ENCODE measurements at places on chromosomes 6 and 20. TPM values are rescaled to one million over a fixed set of nuclear protein-coding genes. Genes with fewer than 3 reads are reported as not detected.

OR2J3 gene
- total RNA-seq: not detected

CRISP3 gene
- not detected for total RNA-seq

OR12D3 gene
- not detected for total RNA-seq

KIF13A gene
- 14.7 TPM for total RNA-seq

SAMD10 gene
- total RNA-seq: 4.5 TPM

GRIK2 gene
- total RNA-seq: 0.15 TPM

RBCK1 gene
- 71.4 TPM for total RNA-seq

ARHGAP40 gene
- total RNA-seq: not detected

CCN5 gene
- total RNA-seq: 3.4 TPM

CDSN gene
- not detected for total RNA-seq

SYNE1 gene
- 21.9 TPM for total RNA-seq

RBM38 gene
- 12.3 TPM for total RNA-seq

CALHM5 gene
- total RNA-seq: 1.5 TPM

C20orf204 gene
- not detected for total RNA-seq

PI16 gene
- total RNA-seq: not detected

ZSWIM1 gene
- 9.4 TPM for total RNA-seq

RPRD1B gene
- 9.4 TPM for total RNA-seq

PSORS1C1 gene
- total RNA-seq: 0.15 TPM

LPIN3 gene
- total RNA-seq: 11.6 TPM

HLA-DRA gene
- not detected for total RNA-seq

DDX27 gene
- total RNA-seq: 25.1 TPM

PLTP gene
- 51.7 TPM for total RNA-seq

FAM83D gene
- 40.1 TPM for total RNA-seq

SMIM8 gene
- total RNA-seq: 5.2 TPM

DCDC2 gene
- not detected for total RNA-seq

C6orf15 gene
- not detected for total RNA-seq

BMP6 gene
- total RNA-seq: 0.15 TPM

TBXT gene
- not detected for total RNA-seq

TRIM40 gene
- total RNA-seq: not detected

UNC5CL gene
- total RNA-seq: 0.15 TPM

STXBP5 gene
- total RNA-seq: 21.0 TPM
